ENCODE measurements at places on chromosomes 13 and 19.

DNA sequence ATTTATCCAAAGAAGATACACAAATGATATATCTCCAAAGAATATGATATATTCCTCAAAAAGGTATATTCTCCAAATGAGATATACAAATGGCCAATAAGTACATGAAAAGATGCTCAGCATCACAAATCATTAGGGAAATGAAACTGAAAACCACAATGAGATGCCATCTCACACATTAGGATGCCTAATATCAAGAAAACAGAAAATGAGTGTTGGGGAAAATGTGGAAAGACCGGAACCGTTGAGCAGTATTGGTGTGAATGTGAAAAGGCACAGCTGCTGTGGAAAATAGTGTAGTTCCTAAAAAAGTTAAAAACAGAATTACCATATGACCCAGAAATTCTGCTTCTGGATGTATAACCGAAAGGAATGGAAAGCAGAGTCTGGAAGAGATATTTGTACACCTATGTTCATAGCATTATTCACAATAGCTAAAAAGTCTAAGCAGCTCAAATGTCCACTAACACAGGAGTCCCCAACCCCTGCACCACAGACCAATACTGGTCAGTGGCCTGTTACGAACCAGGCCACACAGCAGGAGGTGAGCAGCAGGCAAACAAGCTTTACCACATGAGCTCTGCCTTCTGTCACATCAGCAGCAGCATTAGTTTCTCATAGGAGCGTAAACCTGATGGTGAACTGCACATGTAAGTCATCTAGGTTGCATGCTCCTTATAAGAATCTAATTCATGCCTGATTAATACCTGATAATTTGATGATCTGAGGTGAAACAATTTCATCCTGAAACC, 291.9 kb downstream of the PCDH20 start:
- DNase-seq = no peak

DNA sequence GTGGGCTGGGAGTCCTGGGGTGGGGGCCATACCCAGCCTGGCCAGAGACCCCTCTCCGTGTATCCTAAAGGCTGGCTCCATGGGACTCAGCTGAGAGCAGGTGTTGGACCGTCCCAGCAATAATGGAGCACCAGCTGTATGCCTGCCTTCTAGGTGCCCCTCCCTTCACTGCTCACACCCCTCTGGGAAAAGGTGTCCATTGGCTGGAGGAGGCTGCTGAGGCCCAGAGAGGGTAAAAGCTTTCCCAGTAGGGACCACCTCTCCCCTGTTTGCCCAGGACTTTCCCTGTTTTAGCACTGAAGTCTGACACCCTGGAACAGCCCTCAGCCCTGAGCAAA, 3.3 kb upstream of the RAX2 start:
- no peak for DNase-seq

DNA sequence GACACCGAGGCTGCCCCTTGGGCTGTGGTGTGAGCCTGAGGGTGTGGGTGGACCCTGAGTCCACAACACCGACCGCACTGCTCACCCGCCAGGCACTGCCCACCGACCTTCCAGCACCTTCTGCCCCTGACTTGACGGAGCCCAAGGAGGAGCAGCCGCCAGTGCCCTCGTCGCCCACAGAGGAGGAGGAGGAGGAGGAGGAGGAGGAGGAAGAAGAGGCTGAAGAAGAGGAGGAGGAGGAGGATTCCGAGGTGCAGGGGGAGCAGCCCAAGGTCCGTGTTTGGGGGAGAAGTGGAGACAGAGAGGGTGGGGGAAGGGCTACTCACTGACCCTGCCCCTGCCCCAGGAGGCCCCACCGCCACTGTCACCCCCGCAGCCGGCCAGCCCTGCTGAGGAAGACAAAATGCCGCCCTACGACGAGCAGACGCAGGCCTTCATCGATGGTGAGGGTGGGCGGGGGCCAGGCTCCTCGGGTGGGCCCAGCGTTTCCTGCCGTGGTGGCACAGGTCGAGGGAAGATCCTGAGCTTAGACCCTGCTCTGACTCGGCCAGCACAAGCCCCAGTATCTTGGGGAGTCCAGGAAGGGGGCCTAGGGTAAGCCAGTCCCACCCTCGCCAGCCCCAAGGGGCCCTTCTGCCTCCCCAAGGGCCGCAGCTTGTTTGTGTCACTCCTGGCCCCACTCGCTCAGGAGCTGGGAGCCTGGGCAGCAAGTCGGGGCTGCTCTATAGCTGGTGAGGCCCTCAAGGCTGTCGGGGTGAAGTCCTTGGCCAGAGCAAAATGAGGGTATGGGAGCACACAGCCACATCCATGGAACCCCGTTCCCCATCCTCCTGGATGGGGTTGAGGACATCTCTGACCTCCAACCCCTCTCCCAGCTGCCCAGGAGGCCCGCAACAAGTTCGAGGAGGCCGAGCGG, 12.2 kb downstream of the PRKCSH start:
- DNase-seq = no peak

DNA sequence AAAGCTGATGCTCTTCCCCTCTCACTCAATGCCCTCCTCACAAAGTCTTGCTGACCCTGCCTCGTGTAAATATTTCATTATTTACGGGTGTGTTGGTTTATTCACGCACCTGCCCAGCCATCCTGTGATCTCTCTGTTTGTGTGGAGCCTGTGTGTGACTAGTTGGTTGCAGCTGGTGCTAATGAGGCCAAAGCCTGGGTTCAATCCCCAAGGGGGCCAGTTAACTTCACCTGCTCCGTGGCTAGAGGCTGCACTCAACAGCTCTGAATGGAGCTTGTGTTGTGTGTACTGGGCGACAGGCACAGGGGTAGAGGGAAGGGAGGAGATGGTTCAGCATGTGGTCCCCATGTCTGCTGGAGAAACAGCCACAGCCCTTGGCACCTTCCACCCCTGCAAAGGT, 109.5 kb downstream of the DNAJC15 start:
- DNase-seq = peak; percentile 21

DNA sequence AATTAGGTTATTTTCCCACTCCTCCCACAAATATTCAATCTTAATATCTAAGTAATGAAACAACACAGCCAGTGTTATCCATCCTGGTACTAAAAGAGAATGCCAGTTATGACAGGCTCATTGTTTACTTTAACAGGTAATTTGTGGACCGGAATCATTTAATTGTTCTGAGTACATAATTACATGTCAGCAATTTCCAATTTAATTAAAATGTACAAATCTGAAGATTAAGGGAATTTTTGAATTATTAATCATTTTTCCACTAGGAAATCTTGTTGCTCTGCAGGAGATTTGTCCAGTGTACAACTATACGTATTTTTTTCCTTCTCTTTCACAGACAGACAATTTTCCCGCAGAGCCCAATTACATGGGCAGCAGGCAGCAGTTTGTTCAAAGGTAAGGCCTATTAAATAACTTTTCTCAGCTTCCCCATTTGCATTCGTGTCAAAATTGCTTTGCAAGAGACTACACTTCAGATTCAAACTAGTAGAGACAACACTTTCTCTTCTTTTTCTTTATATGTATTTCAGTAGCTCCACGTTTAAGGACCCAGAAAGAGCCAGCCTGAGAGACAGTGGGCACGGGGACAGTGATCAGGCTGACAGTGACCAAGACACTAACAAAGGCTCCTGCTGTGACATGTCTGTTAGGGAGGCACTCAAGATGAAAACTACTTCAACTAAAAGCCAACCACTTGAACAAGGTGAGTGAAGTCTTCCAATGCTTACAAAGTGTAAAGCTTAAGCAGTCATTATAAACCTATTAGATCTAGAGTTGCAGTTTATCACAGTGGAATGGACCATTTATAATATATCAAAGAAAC, 34.8 kb downstream of the PCDH17 start:
- DNase-seq = no peak

GRCh38 chr13:31022288-31022895, 89.9 kb downstream of the TEX26 start:
- no peak for DNase-seq

DNA sequence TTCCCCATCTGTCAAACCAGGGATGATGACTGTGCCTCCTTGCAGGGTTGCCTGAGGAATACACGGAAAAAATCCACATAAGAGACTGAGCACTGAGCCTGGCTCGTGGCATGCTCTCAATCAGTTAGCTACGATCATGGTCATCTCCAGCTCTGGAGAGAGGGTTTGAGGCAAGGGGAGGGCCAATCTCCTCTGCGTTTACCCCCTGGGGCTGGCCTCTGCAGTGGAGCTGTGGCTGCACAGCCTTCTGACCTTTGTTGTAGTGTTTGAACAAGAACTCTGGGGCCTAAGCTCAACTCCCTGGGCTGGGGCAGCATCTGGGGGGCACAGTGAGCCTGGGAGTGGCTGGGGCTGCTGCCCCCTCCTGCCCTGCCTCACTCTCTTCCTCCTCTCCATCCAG, 5.9 kb downstream of the LRRC4B start:
- no peak for DNase-seq

DNA sequence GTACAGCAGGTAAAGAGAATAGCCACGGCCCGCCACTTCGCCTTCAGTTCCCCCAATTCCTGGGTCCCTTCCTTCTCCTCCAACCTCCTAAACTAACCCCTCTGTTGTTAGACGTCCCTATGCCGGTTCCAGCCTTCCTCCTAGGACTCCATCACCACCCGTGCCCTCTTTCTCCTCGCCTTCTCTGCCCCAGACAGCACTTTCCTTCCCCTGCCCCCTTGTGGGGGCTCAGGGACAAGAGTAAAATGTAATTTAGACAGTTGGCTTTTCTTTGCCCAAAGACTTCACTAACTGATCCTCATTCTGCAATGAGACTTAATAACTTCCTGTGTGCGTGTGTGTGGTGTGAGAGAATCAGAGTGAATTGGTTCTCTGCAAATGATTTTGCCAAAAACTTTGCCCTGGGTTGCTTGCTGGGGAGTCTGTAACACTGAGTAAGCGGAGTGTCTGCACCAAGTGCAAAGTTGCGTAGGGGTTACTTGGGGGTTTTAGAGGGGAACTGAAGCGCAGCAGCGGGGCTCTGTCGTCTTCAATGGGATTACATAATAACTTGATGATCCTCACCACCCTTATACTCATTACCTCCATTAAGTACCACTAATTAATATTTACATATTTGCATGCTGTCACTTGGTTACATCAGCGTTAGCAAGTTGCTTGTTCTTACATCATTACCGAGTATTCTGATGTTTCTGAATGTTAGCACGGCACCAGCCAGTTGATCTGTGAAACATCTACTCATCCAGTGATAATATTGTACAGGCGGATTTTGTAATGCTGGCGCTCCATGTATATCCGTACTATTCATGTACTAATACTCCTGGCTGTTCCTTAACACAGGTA, 19.9 kb upstream of the SGCG start:
- no peak for DNase-seq

DNA sequence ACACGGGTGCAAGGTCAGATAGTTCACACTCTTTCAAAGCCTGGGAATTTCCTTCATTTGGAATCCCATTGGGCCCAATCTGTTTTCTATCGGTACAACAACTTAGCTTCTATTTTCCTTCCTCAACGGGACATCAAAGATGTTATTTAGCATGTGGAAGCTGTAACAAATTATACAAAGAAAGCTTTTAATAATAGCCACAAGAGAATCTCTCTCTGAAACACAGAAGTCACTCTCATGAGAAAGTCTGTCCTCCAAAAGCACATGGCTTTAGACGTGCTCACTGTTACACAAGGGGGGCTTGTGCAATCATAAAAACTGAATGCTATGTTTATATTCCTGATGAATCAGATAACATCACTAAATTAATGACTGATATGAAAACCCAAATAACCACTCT, 28.9 kb upstream of the CYSLTR2 start:
- DNase-seq = no peak

DNA sequence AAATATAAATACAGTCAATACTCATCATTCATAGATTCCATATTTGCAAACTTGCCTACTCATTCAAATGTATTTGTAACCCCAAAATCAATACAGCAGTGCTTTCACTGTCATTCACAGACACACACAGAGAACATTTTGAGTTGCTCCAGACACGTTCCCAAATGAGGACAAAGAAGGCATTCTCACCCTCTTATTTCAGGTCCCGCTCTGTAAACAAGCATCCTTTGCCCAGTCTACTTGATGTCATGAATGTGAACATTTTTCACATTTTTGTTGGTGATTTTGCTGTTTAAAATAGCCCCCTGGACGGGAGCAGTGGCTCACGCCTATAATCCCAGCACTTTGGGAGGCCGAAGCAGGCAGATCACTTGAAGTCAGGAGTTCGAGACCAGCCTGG, 15.5 kb downstream of the C19orf47 start:
- no peak for DNase-seq

DNA sequence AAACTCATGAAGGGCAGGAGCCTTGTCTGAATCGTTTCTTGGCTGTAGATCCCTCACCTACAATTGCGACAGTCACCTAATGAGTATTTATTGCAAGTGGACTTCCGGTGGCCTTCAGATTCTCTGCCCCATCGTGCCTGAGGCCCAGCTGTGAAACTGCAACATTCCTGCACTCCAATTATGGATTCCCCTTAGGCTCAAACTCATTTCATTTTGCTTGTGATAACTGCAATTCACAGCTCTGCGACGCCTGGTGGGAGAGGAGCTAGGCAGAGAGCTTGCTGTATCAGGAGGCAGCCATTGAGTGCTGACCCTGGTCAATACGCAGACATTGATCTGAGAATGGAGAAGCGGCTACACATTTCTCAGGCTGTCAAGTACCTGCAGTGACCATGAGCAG, 59.0 kb downstream of the CCDC70 start:
- no peak for DNase-seq

GRCh38 chr13:47190696-47191305, 293.9 kb upstream of the HTR2A start:
- no peak for DNase-seq

DNA sequence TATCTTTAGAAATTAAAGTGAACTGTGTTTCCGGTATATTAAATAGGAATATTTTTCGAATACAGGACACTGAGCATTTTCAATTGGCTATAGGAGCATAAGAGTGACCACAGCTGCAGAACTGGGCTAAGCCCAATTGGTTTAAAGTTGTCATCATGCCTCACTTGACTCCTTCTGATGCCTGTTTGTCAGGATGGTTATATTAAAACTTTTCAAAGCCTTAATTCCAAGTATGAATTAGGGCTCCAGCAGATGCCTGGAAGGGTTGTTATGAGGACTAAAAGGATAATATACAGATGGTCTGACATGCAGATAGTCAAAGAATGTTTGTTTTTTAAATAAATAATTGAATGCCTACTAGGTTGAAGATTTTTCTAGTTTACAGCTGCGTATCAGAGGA, 100.0 kb downstream of the LMO7 start:
- no peak for DNase-seq

DNA sequence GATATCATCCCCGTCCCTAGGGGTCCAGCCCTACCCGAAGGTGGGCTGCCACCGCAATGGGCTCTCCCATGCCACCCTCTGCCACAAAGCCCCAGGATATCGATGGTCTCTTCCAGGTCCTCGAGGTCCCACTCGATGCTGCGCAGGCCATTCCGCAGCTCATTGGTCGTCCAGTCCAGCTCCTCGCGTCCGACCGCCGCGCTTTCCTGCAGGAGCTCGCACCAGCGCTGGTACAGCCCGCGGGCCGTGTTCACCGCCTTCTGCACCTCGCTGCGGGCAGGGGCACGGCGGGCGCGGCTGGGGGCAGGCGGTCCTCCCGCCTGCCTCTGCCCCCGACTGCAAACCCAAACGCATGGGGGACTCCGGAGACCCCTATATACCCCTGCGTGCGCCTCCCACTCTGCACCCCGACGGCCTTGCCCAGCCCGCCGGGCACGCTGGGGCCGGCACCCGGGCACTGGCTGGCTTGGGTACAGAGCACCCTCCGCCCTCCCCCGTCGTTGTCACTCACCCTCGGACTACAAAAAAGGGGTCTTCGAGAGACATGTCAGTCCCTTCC, 468 bp downstream of the STX10 start:
- DNase-seq = no peak
